T-helper 2 cell (primary cell): ENCODE measurements at places on chromosomes 1 and 21.

DNA sequence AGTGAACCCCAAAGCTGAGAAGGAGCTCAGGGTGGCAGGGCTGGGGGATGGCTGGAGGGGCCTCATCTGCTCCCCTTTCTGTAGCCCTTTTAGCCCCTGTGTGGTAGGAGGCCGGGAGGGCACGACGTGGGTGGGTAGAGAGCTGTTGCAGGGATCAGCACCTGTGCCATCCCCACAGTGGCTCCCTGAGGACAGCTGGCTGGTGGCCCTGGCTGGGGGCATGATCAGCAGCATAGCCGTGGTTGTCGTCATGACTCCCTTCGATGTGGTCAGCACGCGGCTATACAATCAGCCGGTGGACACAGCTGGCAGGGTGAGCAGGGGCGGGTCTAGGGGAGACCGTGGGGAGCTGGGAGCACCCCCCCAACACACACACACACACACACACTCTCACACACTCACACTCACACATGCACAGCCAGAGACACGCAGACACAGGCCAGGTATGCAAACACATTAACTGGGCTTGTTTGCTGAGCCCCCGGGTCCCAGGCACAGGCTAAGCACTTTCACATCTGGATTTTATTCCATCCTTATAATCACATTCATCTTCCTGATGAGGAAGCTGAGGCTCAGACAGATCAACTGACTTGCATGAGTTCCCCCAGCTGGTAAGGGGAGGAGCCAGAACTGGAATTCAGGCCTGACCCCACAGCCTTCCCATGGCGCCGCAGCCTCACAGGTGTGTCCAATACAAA, 2.5 kb downstream of the SLC25A34 start:
- DNase-seq, result no peak

DNA sequence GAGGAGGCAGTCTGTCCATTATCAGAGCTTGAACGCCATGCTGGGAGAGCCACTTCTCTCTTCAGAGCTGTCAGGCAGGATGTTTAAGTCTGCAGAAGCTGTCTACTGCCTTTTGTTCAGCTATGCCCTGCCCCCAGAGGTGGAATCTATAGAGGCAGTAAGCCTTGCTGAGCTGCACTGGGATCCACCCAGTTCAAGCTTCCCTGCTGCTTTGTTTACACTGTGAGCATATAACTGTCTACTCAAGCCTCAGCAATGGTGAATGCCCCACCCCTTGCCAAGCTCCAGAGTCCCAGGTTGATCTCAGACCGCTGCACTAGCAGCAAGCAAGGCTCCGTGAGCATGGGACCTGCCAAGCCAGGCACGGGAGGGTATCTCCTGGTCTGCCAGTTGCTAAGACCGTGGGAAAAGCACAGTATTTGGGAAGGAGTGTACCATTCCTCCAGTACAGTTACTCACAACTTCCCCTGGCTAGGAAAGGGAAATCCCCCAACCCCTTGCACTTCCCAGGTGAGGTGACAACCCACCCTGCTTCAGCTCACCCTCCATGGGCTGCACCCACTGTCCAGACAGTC, 32.5 kb downstream of the RGS13 start:
- no peak for DNase-seq

DNA sequence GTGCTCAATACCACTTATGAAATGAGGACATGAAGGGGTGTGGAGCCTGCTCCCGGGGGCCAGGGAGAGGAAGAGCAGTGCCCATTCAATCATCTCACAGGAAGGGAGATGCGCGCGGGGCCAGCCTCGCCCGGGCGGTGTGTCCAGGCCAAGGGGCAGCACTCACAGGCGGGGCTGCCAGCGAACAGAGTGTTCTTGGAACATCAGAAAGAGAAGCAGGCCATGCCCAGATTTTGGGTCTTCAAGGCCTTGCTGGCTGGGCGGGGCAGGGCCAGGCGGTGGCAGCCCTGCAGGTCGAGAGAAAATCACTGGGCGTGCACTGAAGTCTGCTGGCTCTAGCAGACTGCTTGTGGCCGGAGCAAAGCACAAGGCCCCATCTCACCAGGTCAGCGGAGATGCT, 168.6 kb downstream of the PRDM16 start:
- no peak for DNase-seq

GRCh38 chr1:206986885-206987284, 16.6 kb upstream of the FCAMR start:
- no peak for DNase-seq

GRCh38 chr21:37032877-37033471, 26.5 kb downstream of the RIPPLY3 start:
- DNase-seq, result no peak

DNA sequence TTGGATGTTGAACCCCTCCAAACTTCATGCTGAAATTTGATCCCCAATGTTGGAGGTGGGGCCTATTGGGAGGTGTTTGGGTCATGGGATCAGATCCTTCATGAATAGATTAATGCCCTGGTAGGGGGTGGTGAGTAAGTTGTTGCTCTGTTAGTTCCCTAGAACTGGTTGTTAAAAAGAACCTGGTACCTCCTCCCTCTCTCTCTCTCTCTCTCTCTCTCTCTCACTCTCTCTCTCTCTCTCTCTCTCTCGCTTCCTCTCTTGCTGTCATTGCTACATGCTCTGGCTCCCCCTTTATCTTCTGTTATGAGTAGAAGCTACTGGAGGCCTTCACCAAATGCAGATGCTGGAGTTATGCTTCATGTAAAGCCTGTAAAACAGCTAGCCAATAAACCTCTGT, 498.2 kb upstream of the NR5A2 start:
- DNase-seq, result no peak

DNA sequence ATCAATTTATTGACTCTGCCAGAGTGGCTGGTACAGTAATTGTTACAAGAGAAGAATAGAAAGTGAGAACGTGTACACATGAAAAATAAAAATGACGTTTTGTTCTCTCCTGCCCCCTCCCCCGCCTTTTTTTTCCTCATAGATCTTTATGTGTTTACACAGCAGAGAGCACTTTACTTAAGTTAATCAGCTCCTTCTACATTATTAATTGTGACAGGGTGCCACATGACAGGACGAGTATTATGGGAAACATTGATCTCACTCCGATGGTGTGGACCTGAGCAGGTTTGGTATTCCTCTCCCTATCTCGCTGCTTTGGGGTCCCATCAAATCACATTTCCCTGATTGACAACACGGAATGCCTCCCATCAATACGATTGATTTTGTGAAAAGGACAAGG, 285.7 kb downstream of the TM2D1 start:
- DNase-seq, result no peak

- no peak for DNase-seq
Measured at GRCh38 chr1:145855426-145855948, 3.4 kb downstream of the PIAS3 start.

- no peak for DNase-seq
Measured at GRCh38 chr1:204651843-204652421, 33.6 kb downstream of the LRRN2 start.

DNA sequence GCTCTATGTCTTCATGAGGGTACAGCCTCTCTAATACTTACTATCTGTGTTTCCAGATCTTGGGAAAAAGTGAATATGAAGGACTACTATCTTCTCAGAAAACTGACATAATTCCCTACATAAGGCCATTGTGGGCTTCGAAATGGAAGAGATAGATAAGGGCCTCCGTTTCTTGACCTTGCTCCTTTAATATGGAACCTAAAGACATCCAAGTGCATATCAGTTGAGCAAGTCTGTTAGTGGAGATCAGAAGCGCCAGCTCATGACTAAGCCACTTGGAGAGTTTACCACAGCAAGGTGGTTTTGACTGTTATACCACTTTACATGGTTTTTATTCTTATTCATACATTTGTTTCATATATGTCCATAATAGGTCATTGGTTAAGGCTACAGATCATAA, 35.3 kb upstream of the FCER1A start:
- DNase-seq, result no peak

DNA sequence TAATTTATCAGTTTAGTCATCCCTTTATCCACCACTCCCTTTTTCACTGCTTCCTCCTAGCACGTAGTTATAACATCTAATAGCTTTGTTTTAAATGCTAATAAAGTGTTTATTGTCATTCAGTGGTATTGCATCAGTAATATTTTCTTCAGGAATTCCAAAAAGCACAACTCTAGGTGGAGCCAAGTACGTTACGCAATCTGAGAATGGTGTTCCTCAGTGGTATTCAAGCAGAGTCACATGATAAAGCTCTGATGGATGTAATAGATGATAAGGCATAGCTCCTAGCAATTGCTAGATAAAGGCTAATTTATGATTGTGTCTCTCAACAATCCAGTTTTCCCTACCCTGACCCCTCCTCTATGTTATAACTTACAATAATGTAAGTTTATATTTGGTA, 494.6 kb upstream of the ADGRL4 start:
- no peak for DNase-seq

DNA sequence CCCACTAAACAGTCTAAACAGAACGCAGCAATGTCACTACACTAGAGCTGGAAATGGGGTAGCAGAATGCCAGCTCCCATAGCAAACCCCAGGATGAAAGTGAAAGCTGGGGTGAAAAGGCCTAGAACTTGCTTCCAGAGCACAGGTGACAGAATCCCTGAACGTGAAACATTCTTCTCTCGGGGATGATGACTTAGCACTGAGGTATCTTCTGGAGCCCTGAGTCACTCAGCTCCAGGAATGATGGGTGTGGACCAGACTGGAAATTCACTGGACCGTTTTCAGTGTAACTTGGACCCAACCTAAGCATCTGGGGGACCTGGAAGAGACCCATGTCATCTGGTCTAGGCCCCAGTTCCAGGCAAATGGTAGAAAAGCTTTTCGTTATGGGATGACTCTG, 108.9 kb downstream of the CDC7 start:
- no peak for DNase-seq

GRCh38 chr1:182457844-182458243, 7.9 kb downstream of the RGSL1 start:
- no peak for DNase-seq
